Endothelial cell of coronary artery (primary cell): ENCODE measurements at places on chromosomes 3 and 15. TPM values are rescaled to one million over a fixed set of nuclear protein-coding genes. Genes with fewer than 3 reads are reported as not detected.

ZNF860 gene
- total RNA-seq, result 0.56 and 0.90 TPM in 2 replicates

GOLGA8T gene
- 0.09 TPM in 1 of 2 replicates, not detected in the other for total RNA-seq

HYAL1 gene
- 0.99 and 1.8 TPM in 2 replicates for total RNA-seq

IL5RA gene
- total RNA-seq, result not detected in 2 replicates
